ENCODE measurements at places on chromosomes 6 and 20. TPM values are rescaled to one million over a fixed set of nuclear protein-coding genes. Genes with fewer than 3 reads are reported as not detected.
A peak's percentile ranks its signal among the peaks of the same experiment; 100 is the strongest.

DNA sequence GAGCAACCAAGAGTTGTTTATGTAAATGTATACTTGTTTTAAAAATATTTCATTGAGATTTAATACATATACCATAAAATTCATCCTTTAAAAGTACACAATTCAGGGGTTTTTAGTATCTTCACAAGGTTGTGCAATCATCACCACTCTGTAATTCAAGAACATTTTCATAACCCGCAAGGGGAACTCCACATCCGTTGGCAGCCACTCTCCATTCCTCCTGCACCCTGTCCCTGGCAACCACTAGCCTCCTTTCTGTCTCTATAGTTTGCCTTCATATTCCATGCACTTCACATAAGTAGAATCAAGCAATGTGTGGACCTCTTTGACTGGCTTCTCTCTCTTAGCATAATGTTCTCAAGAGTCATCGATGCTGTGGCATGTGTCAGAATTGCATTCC, 104.2 kb upstream of the PDE10A start:
- H3K27me3 ChIP-seq: peaks cover 12% of the 10 kb centered on the region
- no peaks in the 10 kb centered on the region for H3K4me1 ChIP-seq
- H3K36me3 ChIP-seq: no peaks in the 10 kb centered on the region

FAM184A gene
- 4.8 TPM for total RNA-seq

- no peak overlapping the region for H3K27ac ChIP-seq
- DNase-seq: no peak
- H3K36me3 ChIP-seq: no peaks in the 10 kb centered on the region
These were observed 231.0 kb downstream of the MEI4 start for GRCh38 chr6:77883851-77884250.

RBPJL gene
- total RNA-seq: not detected

RHAG gene
- total RNA-seq: not detected

TRIM15 gene
- not detected for total RNA-seq

PTPRK gene
- 7.7 TPM for total RNA-seq

DNA sequence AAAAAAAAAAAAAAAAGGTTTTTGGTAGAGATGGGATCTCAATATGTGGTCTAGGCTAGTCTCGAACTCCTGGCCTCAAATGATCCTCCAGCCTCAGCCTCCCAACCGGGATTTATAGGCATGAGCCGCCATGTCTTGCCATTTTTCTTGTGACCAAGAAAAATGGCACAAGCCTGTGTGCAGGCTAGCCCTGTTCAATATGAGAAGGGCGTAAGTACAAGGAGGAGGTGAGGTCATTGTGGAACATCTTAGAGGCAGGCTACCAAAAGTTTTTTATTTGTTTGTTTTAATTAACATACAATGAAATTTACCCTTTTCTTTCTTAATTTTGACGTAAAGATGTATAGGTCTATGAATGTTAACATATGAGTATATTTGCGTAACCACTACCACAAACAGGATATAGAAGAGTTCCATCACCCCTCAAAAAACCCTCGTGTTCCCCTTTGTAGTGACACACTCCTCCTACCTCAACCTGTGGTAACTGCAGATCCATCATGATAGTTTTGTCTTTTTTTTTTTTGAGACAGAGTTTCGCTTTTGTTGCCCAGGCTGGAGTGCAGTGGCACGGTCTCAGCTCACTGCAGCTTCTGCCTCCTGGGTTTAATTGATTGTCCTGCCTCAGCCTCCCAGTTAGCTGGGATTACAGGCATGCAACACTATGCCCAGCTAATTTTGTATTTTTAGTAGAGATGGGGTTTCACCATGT, 28.3 kb upstream of the KIF3B start:
- DNase-seq: peak; percentile 67
- no peaks in the 10 kb centered on the region for H3K27me3 ChIP-seq
- H3K27ac ChIP-seq: peak overlapping the region; percentile 97
- H3K4me1 ChIP-seq: peaks cover 60% of the 10 kb centered on the region
- peak overlapping the region; percentile 15 for H3K4me3 ChIP-seq

DNA sequence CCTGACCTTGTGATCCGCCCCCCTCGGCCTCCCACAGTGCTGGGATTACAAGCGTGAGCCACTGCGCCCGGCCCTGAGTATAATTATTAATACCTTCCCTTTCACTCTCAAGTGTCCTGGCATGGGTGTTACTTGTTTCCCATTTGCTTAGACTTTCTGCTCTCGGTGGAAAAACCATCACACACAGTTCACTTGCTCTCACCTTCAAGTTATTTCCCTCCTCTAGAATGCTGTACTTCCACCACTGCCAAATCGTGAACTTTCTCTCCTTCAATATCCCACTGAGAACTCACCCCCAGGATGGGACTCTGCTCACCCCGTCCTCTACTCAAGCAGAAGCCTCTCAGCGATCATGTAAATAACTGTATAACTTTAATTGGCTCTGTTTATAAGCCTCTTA, 4.6 kb upstream of the HIVEP1 start:
- H3K4me3 ChIP-seq: no peak overlapping the region
- no peak overlapping the region for H3K27ac ChIP-seq
- H3K27me3 ChIP-seq: no peaks in the 10 kb centered on the region
- no peak for DNase-seq
